ENCODE measurements at places on chromosomes 16 and 17.

DNA sequence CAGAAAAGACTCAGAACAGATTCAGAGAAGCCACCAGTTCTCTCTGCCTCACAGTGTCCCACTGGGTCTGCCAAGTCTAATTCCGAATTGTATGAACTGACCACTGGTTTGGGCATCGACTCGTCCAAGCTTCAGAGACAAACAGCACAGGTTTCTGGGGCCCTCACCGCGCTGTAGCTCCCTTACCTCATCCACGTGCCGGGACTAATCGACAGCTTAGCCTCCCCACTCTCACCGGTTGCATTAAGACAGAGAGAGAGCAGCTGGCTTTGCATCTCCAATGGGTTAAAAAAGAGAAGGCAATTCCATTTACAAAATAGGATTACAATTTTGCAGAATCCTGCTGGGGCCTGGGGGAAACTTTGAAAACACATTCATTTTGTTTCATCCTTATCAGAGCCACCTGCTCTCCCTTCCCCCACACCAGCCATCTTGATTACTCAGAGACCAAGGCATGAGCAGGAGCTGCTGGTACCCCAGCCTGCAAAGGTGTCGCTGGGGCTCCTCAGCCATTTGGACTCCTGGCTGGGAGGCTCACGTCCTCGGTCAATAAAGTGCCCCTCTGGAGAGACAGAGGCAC, 95.3 kb upstream of the RPL38 start:
- no peak for DNase-seq

DNA sequence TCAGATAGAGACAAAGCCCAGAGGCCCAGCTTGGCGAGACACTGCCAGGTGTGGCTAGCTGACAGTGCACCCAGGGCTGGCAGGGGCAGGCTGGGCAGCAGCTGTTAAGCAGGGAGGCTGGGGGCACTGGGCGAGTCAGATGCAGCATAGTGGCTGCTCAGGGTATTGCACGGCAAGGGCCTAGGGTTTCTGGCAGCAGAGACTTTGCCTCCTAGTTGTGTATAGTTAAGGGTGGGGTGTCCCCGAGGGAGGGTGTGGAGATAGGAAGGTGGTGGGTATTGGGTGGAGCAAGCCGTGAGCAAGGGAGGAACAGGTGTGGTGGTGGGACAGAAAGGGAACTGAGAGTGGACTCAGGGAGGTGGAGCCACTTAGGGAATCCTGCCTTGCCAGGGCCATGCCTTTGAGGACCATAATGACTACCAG, 66.0 kb downstream of the SMPD3 start:
- DNase-seq, result no peak

DNA sequence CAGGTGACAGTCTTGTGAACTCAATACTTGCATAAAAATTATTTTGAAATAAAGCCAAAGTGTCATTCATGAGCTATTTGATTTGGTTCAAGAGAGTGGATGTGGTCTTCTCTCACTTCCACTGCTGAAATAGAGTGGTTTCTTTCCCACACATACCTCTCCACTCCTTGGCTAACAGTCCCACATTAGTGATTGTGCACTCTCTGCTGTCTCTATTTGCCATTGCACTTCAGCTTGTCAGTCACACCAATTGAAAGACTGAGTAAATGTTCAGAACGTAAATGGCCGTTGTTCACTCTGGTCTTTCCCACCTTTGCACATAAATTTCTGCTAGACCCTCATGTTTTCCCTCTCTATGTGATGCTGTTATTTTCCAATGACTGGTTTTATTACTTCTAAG, 197.5 kb downstream of the FTO start:
- no peak for DNase-seq

DNA sequence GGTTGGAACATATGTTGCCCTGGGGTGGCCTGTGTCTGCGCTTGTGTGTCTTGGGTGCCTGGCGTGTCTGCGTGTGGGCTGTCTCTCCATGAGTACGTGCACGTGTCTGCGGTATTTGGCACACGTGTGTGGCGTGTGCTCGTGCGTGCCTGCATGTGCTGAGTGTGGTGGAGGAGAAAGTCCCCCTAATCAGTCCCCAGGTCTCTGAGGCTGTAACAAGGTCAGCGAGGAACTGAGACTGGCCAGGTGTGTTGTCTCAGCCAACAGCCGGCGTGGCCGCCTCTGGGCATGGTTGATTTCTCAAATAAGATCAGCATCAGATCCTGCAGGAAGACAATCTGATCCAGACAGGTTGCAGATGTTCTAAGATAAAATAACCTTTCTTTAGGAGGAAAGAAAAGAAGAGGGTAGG, 3.5 kb upstream of the CPNE7 start:
- DNase-seq, result no peak

GRCh38 chr16:88948781-88949490, 28.1 kb downstream of the CBFA2T3 start:
- no peak for DNase-seq

DNA sequence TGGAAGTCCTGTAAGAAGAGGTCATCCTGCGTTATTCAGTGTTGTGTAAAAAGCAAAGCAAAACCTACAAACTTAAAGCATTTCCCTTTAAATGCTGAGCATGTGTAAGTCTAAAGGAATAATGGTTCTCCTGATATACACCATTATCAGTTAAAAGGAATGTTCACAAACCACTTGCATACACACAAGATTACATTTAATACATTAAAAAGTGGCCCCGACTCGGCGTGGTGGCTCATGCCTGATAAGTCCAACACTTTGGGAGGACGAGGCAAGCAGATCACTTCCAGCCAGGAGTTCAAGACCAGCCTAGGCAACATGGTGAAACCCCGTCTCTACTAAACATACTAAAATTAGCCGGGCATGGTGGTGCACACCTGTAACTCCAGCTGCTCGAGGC, 30.5 kb downstream of the CPPED1 start:
- DNase-seq, result no peak

DNA sequence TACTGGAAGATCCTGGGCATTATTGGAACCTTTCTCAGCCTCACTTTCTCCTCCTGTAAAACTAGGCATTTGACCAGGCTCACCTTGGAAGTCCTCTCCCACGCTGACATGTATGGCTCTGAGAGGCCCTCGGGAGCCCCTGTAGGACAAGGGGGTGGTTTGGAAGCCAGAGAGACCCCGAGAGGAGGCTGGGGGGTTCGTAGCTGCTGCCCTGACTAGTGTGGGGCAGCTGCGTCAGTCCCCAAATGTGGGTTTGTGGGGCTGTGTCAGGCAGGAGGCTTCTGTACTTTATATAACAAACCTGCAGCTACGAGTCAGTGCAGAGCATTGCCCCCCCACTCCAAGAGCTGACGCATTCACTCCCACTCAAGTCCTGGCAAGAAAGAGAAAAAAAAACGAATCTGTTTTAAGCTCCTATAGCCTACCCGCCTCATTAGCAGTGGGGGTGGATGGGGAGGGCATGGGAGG, 1.8 kb downstream of the CX3CL1 start:
- DNase-seq, result no peak

DNA sequence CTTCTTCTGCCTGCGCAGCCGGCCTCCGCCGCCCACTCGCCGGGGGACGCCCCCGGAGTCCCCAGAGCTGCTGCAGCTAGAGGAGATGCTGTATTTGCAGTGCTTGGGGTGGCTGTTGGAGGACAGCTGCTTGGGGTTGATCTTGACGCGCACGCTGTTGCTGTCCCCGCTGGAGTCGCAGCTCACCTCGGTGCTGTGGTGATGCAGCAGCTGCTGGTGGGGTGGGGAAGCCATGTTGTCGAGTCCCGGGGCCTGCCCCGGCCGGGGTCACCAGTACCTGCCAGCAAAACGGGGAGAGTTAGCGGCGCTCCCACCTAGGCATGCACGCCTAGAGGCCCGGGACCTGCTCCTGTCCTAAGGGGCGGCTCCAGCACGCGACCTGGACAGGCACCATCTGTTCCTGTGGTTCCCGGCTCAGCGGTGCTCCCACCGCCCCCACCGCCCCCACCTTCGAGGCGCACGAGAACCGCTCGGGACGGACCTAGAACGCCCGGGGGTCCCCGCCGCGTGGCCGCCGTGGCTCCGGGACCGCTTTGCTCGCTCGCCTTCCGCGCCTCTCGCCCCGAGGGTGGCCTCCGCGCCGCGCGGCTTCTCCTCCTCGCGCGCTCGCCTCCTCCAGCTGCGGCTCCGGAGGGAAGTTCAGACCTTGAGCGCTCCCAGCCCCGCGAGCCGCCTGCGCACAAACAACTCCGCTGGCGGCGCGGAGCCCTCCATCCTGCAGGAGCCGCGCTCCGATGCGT, 863 bp downstream of the ADCY9 start:
- DNase-seq, result no peak

- no peak for DNase-seq
Observed at GRCh38 chr16:83835586-83836566, 28.1 kb downstream of the HSBP1 start.

GRCh38 chr16:59385959-59386358, 651.8 kb upstream of the GOT2 start:
- no peak for DNase-seq

GRCh38 chr16:31001507-31002249, 8.8 kb downstream of the STX1B start:
- no peak for DNase-seq

GRCh38 chr17:3528880-3529511, 28.6 kb downstream of the TRPV3 start:
- DNase-seq, result no peak

DNA sequence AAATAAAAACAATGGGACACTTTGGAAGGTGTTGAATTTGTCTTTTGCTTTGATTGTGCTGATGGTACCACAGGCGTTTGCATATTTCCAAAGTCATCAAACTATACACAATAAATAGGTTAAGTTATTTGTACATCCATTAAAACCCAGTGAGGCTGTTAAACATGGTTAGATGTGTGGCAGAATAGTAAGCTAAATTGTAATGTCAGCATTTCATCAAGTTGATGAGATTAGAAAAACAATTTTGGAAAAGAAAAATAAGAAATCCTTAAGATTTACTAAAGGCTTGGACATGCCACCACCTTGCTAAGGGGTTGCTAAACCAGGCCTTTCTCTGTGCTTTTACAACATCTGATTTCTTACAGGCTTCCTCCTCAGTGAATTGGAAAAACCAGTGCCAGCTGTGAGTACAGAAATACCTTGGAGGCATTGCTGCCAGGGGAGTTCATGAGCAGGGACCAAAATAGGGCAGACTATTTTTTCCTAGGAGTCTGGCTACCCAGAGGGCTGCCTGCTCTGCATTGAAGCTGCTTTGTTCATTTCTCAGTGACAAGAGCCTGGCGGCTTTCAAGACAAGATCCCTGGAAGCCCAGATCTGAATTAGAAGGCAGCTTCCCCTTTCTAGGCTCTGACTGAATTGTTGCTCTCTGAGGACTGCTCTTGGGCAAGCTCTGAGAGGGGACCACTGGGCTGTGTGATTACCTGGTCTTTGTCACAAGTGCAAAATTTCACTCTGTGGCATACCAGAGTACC, 43.4 kb upstream of the CA10 start:
- DNase-seq, result no peak
